ENCODE measurements at places on chromosomes 1 and 21.

DNA sequence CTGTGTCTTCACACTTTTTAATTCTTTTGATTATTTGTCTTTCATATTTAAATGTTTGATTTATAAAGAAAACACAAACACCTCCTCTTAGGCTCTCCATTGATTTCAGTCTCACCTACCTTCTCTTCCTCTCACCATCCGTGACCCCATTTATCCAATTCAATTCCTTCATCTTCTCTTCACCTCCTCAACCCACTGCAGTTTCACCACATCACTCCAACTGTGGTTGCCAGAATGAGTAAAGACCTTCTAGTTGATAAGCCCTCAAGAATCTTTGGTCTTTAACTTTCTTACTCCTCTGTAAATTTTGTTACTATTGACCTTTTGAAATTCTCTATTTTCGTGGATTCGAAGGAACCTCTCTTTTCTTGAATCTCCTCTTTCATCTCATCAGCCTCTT lies 260.7 kb downstream of the CHRM3 start:
- DNase-seq, result no peak

- DNase-seq, result no peak
These were observed 19.0 kb downstream of the PPFIA4 start for GRCh38 chr1:203045336-203045735.

DNA sequence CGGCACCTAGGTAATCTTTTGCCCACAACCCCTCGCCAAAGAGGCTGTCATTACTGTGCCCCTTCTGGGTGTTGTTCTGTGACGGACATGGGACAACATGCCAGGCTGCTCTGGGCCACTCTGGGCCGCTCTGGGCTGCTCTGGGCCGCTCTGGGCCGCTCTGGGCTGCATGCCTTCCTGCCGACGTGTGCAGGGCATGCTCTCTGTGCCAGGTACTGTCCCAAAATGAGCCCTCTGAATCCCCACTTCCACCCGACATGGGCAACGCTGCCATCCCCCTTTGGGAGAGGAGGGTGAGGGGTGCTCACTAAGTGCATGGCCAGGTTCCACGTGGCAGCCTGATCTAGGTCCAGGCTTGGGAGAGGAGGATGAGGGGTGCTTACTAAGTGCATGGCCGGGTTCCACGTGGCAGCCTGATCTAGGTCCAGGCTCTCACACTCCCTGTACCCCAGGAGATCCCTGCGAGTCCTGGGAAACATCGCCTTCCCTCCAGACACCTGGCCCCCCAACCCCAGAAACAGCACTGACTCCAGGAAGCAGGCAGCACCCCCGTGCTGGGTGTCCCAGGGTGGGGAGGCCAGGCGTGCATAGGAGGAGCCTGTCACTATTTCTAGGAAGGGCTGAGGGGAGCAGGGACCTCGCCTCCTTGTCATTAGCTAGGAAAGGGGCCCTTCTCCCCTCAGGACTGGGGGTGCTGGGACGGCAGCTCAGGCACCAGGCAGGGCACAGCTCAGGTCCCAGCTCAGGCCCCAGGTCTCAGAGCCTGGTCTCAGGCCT lies 16.5 kb downstream of the TTC34 start:
- DNase-seq, result peak; percentile 65

DNA sequence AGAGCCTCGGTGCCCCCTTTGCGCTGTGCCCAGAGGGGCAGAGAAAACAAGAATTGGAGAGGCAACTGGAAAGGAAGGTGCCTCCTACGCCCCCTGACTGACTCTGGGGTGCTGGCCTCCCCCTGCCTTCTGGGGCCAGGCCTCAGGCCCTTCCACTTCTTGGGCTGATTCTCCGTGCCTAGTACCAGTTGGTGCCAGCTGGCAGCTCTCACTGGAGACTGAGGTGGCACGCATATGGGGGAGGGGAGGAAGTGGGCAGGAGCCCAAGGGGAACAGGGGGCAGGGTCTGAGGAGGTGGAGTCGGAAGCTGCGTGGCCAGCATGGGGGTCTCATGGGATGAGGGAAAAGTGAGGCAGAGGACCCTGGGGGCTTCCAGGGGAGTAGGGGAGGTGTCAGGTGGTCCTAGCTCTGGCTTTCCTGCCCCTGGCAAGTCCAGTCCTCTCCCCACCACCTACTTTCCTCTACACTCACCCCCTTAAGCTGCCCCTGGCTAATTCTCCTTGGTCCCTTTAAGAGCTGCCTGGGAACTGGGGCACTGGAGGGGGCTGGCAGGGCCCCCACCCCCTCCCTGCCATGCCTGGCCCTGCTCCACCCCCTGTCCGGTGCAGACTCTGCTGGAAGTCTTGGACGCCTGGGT lies 6.5 kb upstream of the SEMA4A start:
- DNase-seq, result peak; percentile 72

DNA sequence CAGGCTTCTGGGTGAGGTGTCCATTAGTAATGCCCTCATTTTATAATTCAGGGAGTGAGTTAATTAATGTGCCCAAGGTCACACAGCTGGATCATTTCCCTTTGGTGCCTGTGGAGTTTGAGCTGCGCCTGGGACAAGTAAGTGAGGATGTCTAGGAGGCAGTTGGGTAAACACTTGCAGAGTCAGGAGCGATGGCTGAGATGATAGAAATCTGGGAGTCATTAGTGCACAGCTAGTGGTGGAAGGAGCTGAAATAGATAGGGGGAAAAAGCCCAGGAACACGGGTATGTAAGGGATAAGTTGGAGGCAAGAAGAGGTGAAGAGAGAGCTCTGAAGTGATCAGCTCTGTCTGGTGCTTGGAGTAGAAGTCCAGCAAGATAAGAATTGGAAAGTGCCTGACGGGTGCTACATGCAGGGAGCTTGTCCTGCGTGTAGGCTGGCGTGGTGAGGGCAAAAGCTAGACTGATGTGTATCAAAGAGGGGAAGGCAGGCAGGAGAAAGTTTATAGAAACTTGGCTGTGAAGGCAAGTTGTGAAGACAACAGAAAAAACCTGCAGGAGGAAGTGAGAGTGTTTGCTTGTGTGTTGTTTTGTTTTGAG lies 1.7 kb upstream of the SCAF4 start:
- peak; percentile 53 for DNase-seq

- peak; percentile 80 for DNase-seq
These were observed 138.5 kb downstream of the SLC45A1 start for GRCh38 chr1:8456308-8456912.

DNA sequence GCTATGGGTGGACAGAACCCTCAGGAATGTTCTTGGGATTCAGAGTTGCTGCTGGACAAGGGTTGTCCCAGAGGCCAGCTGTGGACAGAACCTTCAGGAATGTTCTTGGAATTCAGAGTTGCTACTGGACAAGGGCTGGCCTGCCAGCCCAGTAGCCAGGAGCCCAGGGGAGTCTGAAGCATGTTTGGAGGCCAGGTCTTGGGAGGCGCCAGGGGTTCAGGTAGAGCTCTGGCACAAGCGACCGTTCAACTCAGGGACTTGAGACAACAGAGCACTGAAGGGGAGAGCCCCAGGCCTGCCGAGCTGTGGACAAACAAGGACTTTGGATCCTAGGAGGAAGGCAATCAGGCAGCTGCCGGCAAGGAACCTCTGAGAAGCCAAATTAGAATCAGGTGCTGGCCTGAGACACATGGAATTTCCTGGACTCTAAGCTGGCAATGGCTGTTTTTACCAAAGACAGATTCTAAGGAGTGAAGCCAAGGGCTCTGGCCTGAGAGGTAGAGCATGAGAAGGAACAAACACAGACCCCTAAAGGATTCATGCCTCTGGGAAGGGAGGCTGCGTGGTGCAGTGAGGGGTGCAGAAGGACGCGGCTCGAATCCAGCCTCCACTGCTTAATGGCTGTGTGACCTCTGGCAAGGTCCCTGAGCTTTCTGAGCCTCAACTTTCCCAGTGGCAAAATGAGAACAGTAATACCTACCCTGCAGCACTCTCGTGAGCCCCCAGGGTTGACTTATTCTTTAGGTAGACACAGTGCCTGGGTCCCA lies 13.4 kb downstream of the PLA2G5 start:
- DNase-seq, result no peak

DNA sequence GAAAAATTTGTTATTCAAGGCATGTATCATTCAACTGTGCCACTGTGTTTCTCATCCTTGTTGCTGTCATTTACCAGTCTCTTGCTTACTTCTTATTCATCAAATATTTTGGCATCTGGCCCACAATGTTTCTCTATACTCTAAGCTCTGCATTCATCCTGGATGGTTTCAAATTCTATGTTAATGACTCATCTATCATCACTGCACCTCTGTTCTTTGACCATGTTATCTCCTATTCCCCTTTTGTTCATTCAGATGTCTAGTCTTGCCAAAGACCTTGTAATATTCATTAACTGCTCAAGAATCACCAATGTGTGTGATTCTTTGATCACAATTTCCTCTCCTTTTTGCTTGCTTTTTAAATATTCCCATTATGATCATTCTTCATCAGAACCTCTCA lies 54.6 kb upstream of the PRKACB start:
- no peak for DNase-seq

DNA sequence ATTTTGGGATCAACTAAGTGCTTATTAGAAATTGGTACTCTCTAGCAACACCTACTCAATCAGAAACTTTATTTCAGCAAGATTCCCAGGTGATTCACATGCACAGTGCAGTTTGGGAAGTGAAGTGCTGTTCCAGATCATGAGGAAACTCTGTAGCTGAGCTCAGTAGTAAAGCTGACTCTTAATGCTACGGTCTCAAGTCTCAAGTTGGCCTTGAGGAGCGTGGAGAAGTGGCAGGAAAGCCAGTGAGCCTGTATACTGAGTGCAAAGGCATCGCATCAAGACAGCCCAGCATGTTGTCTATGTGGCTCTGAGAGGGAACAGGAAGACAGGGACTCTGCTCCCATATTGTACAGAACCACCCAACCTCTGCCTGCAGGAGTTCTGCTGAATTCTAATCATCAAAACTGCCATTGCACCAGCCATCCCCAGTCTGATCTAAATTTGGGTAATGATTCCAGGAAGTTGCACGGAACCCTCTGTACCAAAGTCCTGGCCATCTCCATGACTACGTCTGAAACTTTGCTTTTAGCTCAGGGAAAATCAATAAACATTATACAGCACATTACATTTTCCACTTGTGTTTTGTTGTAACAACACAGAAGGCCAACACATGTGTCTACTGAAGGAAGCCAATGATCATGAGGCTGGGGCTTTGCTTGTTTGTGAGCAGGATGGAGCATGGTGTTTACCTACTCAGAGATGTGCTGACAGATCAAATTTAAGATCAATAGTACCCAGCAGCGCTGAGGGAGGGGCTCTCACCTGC lies 105.1 kb upstream of the TLR5 start:
- no peak for DNase-seq

- no peak for DNase-seq
These were observed 74.8 kb downstream of the CASZ1 start for GRCh38 chr1:10721381-10722321.

DNA sequence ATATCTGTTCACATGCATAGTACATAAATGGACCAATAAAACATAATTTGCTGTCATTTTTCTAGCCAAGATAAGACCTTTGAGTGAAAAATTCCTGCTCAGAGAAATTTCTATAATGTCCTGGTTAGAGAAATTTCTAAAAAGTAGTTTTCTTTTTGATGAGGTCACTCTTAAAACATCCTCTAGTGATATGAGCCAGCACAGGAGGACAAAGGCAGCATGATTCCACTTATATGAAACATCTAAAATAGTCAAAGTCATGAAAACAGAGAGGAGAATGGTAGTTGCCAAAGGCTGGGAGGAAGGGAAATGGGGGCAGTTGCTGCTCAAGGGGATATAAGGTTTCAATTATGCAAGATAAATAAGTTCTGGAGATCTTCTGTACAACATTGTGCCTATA lies 239.4 kb downstream of the BACH1 start:
- DNase-seq, result peak; percentile 25

DNA sequence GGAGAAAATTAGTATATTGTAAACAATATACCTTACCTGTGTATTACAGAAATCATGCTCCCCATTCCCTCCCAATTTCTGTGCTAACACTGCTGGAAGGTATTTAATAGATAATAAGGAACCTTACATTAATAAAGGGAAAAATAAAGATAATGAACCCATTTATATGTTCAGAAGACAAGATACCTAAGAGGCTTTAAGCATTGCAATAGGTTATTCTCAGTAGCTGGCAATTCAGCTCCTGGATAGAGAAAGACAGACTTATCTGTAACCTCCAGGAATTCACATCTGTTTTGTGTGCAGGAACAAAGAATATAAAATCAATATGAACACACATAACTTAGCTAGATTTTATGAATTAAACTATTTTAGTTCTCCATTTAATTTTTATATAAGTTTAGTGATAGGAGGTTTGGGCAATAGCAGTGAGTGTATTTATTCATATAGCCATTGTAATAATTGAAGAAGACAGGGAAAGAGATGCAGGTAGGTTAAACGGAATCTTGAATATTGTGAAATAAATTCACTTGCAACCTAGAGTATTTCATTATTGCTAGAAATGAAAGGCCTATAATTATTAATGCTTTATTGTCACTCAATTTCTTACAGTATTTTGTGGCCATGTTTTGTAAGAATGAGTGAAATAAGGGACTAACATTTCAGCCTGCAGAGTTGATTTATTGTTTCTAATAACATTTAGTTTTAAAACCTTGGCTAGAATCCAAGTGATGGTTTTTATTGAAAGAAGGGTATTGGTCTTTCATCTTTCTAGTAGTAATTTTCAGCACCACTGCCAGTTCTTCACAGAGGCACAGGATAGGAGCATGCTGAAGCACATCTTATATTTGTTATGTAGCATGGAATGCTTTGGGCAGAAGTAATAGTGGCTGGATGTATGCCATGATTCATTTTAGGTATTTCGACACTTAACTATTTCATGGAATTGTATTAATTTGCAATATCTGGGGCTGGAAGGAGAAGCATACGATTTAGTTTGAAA lies 1.5 kb downstream of the XPR1 start:
- DNase-seq, result peak; percentile 27

DNA sequence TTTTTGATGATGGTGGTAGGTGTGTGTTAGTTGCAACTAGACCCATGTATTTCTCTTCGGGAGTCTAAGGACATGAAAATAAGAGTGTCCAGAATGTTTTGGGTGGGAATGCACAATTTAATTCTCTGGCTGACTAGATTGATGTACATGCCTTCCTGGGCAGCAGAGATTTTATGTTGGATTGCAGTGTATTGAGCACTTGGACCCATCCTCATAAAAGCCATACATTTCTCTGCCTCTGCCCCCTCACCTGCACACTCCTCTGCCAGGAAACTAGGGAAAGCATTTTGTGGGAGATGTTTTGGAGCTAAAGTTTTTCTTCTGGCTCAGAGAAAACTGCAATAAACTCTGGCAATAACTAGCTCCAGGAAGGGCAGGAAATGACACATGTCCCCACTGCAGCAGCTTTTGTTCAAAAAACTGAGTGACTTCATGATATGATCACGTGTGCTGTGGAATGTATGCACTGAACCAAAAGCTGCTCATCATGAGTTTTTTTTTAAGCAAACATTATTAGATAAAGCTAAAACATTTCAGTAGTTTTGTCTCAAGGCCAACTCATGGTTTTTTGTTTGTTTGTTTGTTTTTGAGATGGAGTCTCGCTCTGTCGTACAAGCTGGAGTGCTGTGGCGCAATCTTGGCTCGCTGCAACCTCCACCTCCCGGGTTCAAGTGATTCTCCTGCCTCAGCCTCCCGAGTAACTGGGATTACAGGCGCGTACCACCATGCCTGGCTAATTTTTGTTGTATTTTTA lies 17.6 kb downstream of the RIT1 start:
- peak; percentile 83 for DNase-seq

GRCh38 chr1:219304227-219305226 lies 130.8 kb downstream of the LYPLAL1 start:
- peak; percentile 62 for DNase-seq

- DNase-seq, result no peak
These were observed 96.0 kb downstream of the IGSF21 start for GRCh38 chr1:18203645-18204044.

Data from osteoblast (primary cell).